Lung microvascular endothelial cell (primary cell): ENCODE measurements at places on chromosomes 13 and 19. TPM values are rescaled to one million over a fixed set of nuclear protein-coding genes. Genes with fewer than 3 reads are reported as not detected.
A peak's percentile ranks its signal among the peaks of the same experiment; 100 is the strongest.

GRCh38 chr13:92547266-92547665, 679.3 kb upstream of the GPC6 start:
- DNase-seq = no peak

DNA sequence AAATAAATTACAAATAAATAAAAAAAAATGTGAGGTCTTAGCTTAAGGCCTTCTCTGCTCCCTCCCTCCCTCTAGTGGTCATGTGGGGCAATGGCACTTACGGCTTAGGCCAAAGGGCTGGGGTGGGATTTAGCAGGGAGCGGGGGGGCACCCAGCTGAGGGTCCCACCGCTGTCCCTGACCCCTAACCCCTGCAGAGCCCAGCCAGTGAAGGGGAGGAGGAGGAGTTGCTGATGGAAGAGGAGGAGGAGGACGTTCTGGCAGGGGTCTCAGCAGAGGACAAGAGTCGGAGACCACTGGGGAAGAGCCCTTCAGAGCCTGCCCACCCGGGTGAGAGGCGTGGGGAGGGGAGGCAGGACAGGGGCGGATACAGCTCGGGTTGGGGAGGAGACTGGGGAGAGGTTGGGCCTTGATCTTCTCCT, 9.3 kb downstream of the MPND start:
- peak; percentile 77 for DNase-seq

The ZNF429 gene
- 1.1 and 3.8 TPM in 2 replicates for total RNA-seq

The ACER1 gene
- total RNA-seq = not detected in 2 replicates

DNA sequence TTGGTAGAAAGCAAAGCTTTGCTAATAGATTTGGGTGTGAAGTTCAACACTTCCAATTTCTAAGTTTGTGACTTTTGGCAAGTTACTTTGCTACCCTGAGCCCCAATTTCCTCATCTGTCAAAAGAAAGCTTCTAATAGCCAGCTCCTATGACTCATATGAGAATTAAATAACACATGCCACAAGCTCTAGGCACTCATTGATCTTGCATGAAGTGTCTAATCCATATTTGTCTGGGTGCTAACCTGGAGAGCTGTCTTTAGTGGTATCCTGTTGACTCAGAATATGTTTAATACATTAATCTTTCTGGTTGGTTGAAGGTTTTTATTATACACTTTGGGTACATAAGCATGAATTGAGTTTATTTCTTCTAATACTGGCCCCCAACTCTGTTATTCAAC, 188.8 kb downstream of the POSTN start:
- DNase-seq = no peak

The RUBCNL gene
- total RNA-seq = 0.20 TPM in 1 of 2 replicates, not detected in the other
